ENCODE measurements at places on chromosomes 4 and X.

DNA sequence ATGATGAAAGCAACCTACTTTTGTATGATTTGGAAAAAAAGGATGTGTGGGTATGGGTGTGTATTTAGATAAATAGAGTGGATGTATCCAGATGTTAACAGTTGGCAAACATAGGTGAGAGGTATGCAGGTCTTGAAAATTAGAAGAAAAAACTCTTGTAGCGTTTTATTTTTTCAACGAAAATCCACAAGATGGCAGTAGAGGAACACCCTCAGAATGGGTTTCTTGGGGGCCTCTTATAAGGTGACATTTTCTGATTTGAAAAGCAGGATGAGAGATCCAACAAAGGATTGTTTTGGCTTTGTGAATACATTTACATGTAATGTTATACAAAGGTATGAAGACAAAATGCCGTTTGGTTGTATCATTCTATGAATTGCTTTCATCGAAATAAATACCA lies 68.3 kb downstream of the FMR1NB start:
- no peak for DNase-seq

DNA sequence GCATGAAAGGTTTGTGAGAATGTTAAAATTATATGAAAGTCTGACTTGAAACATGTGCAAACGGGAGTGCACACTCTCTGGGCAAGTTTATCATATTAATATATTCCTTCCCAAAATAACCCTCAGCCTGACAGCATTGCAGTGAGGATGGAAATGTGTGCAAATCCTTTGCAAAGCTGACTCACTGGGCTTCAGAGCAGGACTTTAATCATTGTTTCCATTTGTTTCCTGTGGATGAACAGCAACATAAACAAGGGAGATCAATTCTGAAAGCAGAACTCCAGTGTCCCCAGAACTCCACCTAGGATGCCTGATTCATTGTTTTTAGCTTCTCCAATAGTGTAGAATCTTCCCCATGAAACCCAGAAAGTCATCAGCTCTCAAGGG lies 32.9 kb downstream of the SLC2A9 start:
- no peak for DNase-seq

- peak; percentile 70 for DNase-seq
These were observed 188.0 kb upstream of the TBC1D9 start for GRCh38 chr4:140944199-140944515.

GRCh38 chr4:176189891-176190795 lies 5.2 kb downstream of the SPATA4 start:
- peak; percentile 40 for DNase-seq

GRCh38 chr4:181261279-181261678 lies 981.9 kb upstream of the TENM3 start:
- DNase-seq = peak; percentile 4

DNA sequence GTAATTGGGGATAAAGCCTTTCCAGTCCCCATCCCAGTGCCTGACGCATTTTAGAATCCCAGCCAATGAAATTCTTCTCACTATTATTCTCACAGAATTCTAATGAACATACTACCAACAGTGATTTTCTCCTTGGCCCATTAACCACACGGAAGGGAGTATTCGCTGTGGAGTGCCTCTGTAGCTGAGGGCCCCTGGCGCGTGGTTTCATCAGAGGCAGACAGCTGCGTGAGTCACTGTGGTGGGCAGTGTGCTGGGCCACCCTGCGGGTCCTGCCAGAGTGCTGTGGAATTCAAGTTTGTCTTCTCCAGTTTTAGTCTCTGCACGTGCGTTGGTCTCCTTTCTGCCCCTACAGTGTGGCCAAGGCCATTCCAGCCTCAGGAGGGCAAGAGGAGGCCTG lies 335.4 kb upstream of the FAT1 start:
- no peak for DNase-seq

DNA sequence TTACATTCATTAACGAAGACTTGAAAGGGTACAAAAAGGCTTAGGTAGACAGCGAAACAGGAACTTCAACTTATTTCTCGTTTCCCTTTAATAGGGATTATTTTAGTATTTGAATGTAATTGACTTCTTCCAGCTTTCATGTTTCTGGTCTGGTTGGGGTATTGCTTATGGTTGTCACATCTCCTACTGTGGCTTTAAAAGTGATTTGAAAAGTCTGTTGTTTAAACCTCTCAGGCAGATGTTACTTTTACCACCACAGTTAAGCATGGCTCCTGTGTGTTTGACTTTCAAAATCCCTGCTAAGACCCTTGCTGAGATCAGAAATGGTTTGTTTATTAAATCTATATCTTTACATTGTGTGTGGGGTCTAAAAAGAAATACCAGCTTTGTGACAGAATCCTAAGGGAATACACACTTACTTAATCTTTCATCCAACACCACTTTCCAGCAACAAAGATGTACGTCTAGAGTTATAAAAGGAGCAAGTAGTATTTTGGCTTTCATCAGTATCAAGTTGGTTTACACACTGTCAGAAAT lies 661.2 kb downstream of the FAT4 start:
- no peak for DNase-seq

DNA sequence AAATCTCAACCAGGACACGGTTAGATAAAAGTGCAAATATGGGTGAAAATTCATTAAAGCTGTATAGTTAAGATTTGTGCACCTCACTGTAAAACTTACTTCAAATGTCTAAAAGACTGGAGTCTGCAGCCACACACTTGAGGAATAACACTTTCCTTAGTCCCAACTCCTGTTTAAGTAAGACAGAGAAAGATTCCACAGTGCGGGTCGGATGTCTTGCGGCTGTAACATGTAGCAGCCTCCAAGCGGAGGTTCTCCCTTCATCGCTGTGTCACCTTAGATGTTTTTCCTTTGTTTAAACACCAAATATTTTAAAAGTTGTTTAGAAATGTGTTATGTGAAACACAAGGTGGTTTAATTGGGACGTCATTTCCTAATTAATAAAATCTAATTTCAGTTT lies 905 bp upstream of the MAEA start:
- no peak for DNase-seq

DNA sequence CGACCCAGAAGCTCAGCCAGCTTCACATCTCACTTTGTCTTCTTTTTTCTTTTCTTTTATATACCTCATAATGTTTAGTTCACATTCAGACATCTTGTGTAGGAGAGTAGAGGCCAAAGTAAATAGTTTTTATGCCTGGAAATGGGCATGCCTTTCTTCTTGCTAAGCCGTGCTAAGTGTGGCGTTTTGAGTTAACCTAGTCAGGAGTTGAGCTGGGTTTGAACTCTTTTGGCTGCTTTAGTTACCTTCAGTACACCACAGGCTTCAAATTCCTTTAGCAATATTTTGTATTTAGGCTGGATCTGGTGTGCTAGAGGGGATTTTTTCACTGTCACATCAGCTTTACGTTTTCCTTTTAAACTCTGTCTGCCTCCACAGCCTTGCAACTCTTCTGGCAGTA lies 300.8 kb downstream of the ZNF674 start:
- DNase-seq = no peak

DNA sequence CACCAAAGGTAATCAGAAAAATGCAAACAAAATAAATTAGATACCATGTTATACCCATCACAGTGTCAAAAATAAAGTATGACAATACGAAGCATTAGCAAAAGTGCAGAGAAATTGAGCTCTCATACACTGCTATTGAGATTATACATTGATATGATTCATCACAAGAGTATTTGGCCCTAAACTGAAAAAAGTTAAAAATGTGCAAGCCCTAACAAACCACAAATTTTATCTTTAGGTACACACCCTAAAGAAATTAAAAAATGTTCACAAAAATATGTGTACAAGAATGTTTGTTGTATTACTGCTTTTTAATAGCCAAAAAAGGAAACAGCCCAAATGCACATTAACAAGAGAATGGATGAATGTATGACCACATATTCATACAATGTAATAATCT lies 137.9 kb upstream of the MAGEA10 start:
- DNase-seq = no peak

DNA sequence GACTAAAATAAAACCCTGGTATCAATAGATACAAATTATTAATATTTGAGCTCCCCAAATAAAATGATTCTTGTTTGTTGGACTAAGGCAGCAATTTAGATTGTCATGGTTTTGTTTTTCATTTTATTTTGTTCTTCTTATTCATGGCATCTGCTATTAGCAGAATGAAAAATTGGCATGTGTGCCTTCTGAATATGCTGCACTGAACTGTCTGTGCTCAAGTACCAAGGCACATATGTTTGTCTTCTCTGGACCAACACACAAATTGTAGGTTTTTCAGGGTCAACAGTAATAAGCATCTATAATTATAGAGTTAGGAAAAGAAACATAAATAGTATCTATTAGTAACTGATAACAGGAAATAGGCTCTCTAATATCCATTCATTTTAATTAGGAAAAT lies 121.1 kb downstream of the BANK1 start:
- no peak for DNase-seq
